Lower lobe of right lung (tissue), 2 donors: ENCODE measurements at places on chromosomes 2 and 18. TPM values are rescaled to one million over a fixed set of nuclear protein-coding genes. Genes with fewer than 3 reads are reported as not detected.

DNA sequence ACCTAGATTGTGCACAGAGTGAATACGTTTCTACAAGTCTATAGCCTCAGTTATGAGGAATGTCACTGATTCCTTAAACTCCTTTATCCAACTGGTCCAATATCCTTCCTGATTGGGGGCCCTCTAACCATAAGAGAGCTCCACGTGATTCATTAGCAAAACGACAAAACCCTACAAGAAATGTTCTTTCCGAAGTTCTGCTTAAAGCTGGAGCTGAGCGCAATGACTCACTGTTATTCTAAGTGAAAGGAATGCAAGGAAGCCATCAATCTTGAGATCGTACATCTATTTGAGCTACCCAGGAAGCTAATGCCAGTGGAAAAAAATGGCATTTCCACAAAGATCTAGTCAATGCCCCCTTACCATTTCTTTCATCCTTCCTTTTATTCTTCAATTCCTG, 354.9 kb upstream of the CDH20 start:
- no peak for DNase-seq

GRCh38 chr2:7196883-7197282, 279.7 kb downstream of the RNF144A start:
- no peak for DNase-seq

The POTEJ gene
- not detected for total RNA-seq

The CRYGD gene
- total RNA-seq: not detected

DNA sequence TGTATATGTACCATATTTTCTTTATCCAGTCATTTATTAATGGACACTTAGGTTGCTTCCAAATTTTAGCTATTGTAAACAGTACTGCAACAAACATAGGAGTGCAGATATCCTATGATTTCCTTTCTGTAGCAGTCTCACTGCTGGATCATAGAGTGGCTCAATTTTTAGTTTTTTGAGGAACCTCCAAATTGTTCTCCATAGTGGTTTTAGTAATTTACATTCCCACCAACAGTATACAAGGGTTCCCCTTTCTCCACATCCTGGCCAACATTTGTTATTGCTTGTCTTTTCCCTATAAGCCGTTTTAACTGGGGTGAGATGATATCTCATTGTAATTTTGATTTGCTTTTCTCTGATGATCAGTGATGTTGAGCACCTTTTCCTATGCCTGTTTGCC, 114.3 kb downstream of the TMEM17 start:
- no peak for DNase-seq

GRCh38 chr2:71592181-71592711, 138.9 kb downstream of the DYSF start:
- DNase-seq: no peak

The DSG1 gene
- not detected for total RNA-seq
